ENCODE measurements at places on chromosomes 5 and 9.

DNA sequence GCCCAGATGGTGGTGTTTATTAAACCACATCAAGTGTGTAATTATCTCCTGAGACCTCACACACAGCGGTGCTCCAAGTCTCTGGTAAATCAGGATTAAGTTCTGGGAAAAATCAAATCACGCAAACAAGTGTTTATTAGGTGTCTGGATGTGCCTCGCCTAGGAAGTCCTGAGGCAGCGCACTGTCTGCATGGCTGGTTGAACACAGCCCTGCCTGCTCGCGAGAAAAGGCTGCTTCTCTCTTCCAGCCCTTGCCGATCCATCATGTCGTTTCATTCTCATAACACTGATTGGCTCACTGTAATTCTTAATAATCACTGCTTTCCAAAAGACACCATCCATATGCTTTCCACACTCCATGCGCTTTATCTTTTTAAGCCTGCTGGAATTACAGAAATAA is 229.6 kb upstream of the DAP start:
- no peak for DNase-seq

DNA sequence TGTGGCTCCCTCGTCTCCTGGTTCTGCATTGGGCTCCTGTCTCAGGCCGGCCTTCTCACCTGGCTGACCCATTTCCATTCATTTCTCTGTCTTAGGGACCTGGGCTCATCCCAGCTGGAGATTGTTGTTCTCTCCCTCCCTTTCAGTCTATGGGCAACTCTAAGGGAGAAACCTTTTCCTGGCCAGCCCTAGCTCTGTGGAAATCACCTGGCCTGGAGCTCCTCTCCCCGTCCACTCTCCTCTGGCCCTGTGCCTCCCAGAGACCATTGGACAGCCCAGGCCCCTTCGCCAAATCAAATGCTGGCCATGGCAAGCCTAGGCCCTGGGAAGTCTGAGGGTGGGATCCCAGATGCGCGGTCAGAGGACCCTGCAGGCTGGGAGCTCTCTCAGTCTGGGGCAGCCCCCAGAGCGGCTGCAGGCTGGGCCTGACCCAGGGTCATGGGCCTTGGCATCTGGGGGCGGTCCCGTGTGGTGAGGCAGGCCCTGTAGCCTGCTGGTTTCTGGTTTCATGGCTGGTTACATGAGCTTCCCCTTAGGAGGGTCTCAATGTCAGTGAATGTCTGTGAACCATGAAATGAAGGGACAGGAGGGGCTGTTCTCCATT is 253.5 kb downstream of the AOPEP start:
- no peak for DNase-seq

- DNase-seq: no peak
Observed at GRCh38 chr9:95229230-95229915, 88.1 kb downstream of the FANCC start.

DNA sequence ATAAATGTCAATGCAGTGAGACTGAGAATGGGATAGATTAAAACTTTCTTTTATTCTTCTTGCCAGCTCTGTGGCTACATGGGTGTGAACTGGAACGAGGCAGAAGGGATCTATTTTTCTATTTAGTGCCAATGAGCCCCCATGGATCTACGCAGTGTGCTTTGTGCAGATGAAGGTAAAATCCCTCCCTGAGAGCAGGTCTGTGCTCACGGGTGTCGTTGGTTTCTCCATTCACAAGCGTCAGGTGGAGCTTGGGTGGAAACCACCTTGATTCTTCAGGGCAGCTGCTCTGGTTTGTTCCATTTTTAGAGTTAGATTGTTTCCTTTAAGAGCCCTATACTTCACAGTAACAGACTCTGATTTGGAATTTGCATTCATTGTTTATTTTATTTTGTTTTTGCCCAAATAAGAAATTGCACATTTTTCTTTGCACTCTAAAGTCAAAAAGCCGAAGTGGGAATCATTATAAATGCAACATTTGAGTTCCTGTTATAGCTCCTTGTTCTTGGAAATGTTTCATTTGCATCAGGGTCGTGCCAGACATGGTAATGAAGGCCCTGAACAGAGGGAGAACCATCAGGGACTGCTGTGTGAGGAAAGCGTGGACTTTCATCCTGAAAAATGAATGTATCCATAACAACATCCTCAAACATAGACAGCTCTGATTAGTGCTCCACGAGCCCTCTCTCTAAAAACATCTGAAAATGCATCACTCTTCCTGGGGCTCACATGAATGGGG is 31.1 kb upstream of the BICD2 start:
- DNase-seq: no peak

GRCh38 chr9:28471261-28471660 is 898.0 kb upstream of the C9orf72 start:
- no peak for DNase-seq

GRCh38 chr5:380701-381309 is 59.3 kb downstream of the AHRR start:
- no peak for DNase-seq

- no peak for DNase-seq
Observed at GRCh38 chr9:75198436-75198835, 110.1 kb downstream of the OSTF1 start.

GRCh38 chr5:119873611-119874010 is 244.3 kb downstream of the FAM170A start:
- DNase-seq: no peak

All from stimulated activated CD8-positive, alpha-beta memory T cell treated with anti-CD3 and anti-CD28 coated beads, Interleukin-15, amount 100 ng/mL, for 48 hours (primary cell).